ENCODE measurements at places on chromosomes 3 and 15.
A peak's percentile ranks its signal among the peaks of the same experiment; 100 is the strongest.

GRCh38 chr3:43638594-43639447, 17.0 kb upstream of the ANO10 start:
- DNase-seq: peak; percentile 44

- DNase-seq: no peak
These were observed 87.0 kb upstream of the BOC start for GRCh38 chr3:113124256-113124830.

- DNase-seq: no peak
These were observed 155.6 kb upstream of the SLC2A2 start for GRCh38 chr3:171181907-171182690.

GRCh38 chr15:94615688-94616087, 384.3 kb downstream of the MCTP2 start:
- no peak for DNase-seq

GRCh38 chr15:85785887-85786780, 8.6 kb downstream of the KLHL25 start:
- DNase-seq: no peak

DNA sequence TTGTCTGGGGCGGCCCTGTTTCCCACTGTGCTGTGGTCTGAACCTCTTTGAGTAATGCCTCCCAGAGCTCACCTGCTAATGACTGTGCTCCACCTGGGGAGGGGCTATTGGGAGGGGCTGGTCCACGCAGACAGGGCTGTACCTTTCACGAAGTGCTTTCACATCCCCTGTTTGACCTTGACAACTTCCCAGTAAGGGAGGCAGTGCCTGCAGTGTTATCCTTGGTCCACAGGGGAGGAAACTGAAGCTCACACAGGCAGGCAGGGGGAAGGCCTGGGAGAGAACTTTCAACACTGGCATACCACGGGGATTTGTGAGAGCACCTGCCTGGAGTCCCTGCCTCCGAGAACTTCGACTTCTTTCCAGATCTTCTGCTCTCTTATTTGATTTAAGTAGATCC, 91.2 kb downstream of the CACNA1D start:
- DNase-seq: no peak

DNA sequence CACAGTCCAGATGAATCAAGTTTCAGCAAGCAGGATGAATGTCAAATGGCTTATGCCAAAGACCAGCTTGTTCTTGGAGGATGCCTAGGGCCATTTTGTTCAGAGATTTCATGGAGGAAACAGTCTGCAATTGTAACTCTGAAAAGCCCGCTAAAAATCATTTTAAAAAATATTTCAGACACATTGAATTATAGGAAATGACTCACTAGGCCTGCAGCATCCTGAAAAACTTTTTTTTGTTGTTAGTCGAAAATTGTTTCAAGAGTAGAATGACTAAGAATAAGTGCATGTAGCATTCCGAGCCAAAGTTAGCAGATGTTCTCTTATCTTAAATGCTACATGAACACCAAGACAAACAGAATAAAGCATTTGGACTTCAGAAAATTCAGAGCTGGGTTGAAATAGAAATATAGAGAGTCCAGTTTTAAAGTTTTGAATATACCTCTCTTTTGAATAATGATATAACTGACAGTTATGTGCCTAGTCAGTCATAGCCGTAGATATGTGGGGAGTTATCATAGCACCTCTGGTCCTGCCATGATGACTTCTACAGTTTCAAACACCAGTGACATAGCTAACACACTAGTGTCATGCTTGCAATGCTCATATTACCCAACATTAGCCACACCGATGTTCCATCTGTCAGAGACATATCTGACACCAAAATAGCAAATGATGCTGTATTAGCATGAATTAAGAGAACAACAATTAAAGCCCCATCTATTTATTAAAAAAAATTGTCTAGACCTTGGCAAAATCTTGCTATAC, 1462.8 kb upstream of the GBE1 start:
- no peak for DNase-seq

DNA sequence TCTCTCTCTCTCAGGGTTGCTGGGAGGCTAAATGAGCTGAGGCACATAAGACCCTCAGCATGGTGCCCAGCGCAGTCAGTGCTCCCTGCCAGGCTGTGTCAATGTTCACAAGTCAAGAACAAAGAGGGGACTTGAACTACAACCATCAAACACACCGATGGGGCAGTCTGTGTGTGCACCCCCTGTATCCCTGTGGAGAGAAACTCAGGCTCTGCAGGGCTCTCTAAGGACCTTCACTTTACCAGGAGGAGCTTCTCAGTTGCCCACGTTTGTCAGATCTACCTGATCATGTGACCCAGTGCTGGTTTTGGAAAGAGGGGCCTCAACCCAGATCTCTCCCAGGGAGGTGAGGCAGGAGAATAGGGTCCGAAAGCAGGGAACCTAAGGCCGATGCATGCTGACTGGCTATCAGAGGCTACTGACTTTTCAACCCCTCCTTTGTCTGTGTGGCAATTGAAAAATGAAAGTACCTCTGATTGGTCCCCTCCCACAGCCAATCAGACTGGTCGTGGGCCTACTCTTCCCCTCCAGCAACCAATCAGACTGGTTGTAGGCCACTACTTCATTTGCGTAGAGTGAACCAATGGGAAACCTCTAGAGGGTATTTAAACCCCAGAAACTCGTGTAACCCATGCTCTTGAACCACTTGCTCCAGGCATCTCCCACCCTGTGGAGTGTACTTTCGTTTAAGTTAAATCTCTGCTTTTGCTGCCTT, 34.0 kb downstream of the RHCG start:
- no peak for DNase-seq

DNA sequence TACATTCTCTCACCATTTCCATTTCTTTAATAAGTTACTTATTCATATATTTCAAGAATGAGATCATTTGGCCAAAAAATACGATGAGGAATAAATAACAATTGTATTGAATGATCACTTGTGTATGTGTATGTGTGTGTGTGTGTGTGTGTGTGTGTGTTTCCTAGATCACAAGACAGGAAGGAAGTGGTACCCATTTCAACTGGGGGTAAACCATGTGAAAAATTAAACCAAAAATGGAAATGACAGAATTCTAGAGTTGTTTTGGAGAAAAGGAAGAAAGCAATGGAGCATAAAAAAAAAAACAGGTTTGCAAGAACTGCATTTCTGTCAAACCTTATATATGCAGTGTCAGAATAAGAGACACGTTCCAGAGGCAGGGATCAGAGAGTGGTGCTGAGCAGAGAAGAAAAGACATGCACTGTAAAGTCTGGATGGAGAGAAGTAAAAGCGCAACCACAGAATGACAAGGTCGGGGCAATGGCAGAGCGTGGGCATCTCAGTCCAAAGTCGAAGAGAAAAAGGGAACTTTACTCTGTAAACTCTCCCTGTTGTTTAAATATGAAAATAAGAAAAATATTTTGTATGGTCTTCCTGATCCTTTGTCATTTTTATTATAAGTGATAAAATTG, 75.5 kb downstream of the PEX5L start:
- DNase-seq: no peak

DNA sequence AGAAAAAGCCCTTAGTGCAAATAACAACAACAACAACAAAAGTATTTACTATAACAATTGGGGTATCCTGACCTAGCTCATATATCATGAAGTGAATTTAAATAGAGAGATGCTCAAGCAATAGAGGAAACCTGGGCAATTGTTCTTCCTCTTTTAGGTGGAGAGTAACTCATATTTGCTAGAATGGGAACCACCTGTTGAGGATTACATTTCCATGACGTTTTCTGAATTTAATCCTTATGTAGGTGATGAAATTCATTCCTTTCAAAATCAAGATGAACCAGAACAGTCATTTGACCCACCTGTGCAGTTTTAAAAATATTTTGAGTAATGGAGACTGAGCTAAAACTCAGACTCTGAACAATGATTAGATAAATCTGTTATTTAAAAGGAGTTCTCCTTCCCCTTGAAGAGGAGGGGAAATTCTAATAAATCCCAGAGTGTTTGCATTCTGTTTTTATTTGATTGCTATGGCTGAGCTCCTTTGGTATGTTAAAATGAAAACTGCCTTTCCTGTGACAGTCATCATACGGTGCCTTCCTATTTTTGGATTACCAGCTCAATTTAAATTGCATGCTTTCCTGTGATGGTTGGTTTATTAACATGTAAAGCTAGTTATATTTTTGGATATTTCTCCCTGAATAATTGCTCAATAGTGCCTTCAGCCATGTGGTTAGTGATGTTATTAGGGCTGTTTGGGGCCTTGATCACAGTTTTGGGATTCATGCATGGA, 24.3 kb downstream of the VPS8 start:
- DNase-seq: no peak

DNA sequence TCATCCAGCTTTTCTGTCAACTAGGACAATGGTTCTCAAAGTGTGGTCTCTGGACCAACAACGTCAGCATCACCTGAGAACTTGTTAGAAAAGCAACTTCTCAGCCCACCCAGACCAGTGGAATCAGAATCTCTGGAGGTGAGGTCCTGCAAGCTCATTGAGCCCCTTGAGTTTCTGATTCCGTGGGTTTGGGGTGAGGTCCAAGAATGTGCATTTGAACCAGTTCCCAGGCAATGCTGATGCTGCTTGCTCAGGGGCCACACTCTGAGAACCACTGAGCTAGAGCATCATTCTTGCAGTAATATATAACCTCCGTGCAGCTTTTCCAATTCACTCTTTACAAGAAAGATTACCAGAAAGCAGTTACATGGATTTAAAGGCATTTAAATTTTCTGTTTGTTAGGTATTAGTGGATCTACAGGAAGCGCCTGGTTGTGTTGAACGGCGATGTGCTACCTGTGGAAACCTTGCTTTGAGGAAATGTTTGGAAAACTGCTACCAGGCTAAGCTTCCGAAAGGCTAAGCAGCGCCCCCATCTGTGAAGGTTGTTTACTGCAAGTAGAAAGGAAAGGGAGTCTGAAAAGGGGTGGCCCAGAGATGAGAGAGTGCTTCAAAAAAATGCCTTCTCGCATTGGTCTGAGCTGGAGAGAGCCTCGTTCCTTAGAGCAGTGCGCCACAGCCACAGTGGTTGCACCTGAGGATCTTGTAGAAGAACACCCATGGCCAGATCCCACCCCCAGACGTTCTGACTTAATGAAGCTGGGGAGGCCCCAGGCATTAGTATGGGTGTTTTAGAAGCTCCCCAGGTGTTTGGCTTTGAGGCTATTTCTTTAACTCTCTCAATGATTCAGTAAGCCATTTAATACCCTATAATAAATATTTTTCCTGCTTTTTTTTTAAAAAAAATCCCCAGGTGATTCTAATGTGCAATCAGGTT, 50.0 kb downstream of the RLBP1 start:
- peak; percentile 79 for DNase-seq

- no peak for DNase-seq
These were observed 11.2 kb downstream of the CEP19 start for GRCh38 chr3:196700801-196701200.

DNA sequence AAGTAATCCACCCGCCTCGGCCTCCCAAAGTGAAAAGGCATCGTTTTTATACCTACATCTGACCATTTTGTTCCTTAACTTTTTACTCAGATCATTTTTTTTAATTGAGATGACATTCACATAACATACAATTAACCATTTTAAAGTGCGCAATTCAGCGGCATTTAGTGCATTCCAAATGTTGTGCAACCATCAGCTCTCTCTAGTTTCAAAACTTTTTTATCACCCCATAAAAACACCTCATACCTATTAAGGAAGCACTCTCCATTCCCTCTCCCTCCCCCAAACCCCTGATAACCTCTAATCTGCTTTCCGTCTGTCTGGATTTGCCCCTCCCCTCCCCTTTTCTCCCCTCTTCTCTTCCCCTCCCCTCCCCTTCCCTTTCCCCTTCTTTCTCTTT, 310.1 kb downstream of the UACA start:
- DNase-seq: no peak

DNA sequence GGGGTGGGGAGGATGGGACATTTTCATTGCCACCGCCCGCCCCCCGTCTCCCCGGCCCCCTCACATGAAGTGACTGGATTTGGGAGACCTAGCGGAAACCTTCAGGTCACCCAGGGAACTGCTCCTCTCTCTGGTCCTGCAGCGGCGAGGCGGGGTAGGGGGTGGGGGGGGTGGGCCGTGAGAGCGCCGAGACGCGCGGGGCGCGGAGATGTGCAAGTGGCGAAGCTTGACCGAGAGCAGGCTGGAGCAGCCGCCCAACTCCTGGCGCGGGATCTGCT, 712 bp upstream of the MME start:
- peak; percentile 48 for DNase-seq

DNA sequence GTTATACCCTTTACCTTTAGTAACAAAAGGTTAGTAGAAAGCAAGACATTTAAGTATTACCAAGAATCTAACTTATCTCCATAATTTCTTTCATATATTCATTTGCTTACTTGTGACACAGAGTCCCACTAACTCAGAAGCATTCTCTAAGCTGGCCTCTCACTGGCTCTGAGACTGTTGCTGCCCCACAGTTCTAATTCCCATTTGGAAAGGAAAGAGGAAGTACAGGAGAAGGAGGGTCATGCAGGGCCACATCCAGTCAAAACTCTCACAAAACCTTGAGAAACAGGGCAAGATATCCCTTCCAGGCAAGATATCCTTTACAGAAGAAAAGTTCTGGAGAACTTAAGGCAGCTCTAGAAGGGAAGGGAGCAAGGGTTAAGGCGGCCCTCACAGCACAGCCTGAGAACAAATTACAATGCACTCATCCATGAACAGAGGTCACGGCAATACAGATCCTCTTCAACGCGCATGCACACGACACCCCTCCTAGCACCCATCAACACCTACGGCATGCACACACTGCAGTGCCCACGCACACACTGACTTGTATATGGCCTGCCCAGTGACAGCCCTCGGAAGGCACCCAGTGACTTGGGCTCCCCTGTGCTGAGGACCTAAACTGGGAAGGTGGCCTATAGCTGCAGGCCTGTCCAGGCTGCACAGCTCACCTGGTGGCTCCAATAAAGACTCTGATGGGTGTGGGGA, 13.0 kb upstream of the MYO5C start:
- no peak for DNase-seq

GRCh38 chr3:45252826-45253225, 26.7 kb upstream of the TMEM158 start:
- DNase-seq: no peak

- no peak for DNase-seq
These were observed 19.2 kb downstream of the GNB4 start for GRCh38 chr3:179432021-179432420.

- no peak for DNase-seq
These were observed 136.8 kb upstream of the FOXB1 start for GRCh38 chr15:59867086-59867855.

- no peak for DNase-seq
These were observed 1.7 kb downstream of the CNOT10 start for GRCh38 chr3:32686713-32687112.

GRCh38 chr3:55884491-55885285, 397.6 kb upstream of the WNT5A start:
- no peak for DNase-seq

DNA sequence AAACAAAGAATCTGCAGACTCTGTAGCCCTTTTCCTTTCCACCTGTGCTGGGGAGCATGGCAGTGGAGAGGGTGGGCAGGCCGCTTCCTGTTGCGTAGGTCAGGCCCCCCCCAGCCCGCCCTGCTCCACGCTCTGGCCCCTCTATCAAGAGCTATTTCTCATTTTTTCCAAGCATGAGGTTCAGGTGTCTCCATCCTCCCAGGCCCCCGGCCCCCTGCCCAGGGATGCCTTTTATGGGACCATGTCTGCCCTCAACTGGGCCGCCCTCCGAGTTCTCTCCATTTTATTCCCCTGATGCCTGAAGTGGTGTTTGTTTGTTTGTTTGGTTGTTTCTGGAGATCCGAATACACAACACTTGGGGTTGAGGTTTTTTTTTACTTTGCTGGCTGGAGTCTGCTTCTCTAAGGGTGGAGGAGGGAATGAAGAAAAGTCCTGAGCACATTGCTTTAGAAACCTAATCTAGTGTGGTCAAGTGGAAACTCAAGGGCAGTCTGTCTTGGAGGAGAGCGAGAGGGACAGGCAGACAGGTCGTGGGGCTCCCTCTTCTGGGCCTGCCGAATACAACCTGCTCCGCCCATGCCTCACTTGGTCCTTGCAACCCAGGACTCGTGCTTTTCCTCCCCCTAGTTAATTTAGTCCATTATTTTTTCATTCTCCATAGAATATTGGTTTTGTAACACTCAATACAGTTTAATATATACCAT, 176.5 kb upstream of the LYSMD4 start:
- peak; percentile 63 for DNase-seq
